Mucosa of descending colon (tissue), 3 donors: ENCODE measurements at places on chromosomes 4 and X.

DNA sequence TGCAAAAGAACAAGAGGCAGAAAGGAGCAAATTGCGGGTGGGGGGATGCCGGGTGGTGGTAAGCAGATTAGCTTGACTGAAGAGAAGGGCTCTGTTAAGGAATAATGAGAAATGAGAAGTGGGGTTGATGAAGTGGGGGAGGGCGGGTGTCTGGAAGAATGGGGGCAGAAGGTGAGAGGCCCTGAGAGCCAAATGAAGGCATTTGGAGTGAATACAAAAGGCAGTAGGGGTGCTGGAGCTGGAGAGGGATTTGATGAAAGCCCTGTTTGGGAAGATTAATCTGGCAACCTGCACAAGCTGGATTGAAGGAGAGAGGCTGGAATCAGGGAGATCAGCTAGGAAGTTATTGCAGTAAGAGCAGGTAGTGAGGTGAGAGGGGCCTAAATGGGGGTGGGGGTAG, 82.1 kb downstream of the GUCY2F start:
- no peak for DNase-seq

DNA sequence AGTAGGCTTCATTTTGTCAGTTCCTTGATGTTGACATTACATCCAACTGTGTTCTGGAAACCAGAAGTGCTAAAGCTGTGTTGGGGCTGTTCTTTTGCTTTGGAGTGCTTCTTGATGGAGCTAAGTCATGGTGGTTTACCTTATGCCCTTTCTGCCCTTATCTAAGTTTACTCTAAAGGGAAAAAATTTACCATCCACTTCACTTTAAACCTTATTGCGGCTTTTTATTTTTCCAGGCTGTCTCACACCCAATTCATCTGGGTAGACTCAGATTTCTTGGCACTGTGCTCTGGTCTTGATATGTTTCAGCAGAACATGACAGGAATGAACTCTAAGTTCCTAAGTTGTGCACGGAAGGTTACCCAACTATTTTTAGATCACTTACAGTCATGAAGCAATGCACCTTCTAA, 104.7 kb upstream of the TTC29 start:
- no peak for DNase-seq

DNA sequence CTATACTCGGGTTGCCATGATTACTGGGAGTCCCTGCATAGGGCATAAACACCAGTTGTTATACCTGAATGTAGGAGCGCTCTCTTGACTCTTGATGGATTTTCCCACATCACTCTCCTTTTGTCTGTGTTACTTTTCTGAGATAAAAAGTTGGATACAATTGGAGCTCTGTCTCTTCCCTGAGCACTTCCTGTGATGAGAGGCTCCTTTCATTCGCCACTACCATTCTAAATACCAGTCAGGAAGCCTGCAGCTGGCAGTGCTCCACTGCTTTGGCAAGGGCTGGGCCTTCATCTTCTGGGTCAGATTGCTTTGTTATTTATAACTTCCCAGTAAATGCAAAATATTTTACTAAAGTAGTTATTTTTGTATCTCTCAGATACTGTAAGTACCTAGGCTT, 13.9 kb downstream of the TCEANC start:
- no peak for DNase-seq

GRCh38 chrX:84487365-84488353, 14.6 kb downstream of the HDX start:
- DNase-seq: no peak

GRCh38 chr4:138174981-138175794, 67.0 kb downstream of the SLC7A11 start:
- DNase-seq: no peak

- DNase-seq: no peak
Observed at GRCh38 chr4:147674073-147674472, 9.9 kb downstream of the PRMT9 start.

DNA sequence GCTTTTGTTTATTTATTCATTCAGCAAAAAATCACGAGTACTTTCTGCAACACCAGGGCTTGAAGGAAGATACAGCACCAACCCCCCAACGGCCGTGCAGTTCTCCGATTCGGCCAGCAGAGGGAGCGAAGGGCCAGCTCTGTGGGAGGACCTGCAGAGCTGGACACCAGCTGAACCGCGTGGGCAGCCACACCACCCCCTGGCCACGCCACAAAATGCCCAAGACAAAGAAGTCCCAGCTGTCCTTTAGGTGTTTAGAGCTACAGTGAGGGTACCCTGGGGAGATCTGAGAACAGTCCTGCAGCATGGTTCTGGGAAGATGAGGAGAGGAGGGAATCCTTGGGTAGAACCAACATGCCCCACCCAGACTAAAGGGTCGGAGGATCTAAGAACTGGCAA, 83.1 kb downstream of the RELL1 start:
- DNase-seq: peak; percentile 91

- DNase-seq: no peak
Observed at GRCh38 chr4:7073526-7074390, 5.9 kb upstream of the GRPEL1 start.

DNA sequence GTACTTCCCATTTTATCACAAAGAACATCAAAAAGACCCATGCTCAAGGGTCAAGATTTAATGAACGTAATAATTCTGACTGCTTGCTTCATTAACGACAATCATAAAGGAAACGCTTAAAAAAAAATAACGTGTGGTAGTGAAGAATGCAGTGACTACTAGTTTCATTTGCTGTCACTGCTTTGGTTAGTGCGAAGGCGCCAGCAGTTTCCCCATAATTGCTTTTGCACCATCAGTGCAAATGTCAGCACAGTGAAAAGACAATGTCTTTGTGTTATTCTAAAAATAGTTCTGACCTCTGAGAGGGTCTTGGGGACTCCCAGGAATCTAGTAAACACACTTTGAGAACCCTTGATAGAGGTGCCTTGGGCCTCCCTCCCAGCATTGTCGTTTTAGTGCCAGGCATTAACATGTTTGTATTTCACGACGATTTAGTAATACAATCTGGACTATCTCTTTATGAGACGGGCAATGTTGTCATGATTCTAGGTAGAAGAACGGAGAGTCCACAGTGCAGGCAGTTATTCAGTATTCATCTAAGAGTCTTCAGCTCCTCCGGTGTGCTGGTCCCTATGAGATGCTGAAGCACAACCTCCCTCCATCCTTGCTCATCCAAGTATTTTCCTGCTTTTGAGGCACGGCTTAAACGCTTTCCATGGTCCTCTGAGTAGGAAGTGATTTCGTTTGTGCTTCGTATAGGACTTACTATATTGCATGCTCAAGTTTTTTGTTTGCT, 71.0 kb downstream of the AFF1 start:
- DNase-seq: no peak

DNA sequence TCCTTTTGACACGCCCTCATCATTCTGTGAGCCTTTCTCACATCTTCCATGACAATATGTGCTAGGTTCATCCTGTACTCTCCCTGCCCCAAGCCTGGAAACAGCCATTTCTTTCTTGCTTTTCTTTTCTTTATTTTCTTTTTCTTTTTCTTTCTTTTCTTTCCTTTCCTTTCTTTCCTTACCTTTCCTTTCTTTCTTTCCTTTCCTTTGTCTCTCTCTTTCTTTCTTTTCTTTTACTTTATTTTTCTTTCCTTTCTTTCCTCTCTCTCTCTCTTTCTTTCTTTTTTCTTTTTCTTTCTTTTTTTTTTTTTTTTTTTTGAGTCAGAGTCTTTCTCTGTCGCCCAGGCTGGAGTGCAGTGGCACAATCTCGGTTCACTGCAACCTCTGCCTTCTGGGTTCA, 14.6 kb downstream of the PPP1R3F start:
- no peak for DNase-seq

GRCh38 chrX:130680164-130681035, 222.6 kb downstream of the ENOX2 start:
- DNase-seq: no peak

DNA sequence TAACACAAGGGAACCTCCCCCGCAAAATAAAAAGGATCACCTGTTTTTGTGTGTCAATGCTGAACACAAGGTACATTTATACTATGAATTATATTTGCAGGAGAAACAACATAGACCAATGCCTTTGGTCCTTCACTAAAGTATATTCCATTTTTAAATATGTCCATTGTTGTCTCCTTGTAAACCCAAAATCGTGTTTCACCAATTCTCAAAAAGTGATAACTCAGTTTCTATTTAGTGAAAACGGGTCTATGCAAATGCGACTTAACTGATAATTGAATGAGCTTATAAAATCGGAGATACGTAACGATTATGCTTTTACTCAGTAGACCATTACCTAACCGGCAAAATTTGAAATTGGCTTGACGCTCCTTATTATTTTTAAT, 2.1 kb downstream of the BRWD3 start:
- no peak for DNase-seq

DNA sequence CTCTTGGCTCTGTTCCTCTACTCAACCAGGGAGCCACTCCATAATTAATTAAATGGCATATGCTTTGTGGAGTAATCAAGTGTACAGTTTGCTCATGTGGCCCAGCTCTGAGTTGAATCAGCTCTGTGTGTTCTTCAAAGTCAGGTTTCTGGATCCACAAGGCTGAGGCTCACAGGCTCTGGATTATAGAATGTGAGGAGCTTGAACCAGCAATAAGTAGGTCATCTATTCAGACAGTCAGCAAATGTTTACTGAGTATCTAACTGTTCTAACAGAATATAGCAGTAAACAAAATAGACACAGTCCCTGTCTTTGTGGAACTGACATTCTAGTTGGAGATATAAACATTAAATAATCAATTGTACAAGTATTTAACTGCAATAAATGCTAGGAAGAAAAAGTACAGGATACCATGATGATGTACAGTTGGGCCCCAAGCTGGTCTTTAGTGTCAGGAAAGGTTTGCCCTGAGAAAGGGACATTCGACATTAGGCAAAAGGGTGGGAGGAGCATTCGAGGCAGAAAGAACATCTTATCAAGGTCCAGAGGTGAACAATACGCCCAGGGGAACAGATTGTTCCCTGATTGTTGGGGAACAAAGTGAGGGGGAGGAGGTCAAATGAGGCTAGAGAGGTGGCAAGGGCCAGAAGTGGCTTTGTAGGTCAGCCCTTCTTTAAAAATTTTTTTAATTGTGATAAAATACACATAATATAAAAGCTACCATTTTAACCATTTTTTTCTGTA, 20.5 kb upstream of the TSR2 start:
- DNase-seq: no peak

DNA sequence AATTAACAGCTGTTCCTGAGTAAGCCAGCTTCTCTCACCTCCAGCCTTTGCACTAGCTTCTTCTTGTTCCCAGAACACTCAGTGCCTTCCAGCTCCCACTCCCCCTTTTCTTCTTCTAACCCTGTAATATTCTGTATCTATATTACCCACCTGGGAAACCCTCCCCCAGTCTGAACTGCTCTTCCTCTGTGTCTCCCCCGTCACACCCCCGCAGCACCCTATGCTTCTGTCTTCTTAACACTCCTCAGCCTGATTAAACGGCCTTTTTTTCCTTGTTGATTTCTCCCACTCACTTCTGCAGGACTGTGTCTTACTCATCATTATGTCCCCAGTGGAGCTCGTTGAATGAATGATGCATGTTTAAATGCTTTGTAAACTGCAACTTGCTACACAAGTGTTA, 9.0 kb upstream of the LONRF3 start:
- DNase-seq: no peak

- DNase-seq: no peak
Observed at GRCh38 chrX:119155416-119156035, 27.9 kb upstream of the KIAA1210 start.

GRCh38 chr4:56115898-56116297, 167.2 kb downstream of the CEP135 start:
- DNase-seq: no peak

DNA sequence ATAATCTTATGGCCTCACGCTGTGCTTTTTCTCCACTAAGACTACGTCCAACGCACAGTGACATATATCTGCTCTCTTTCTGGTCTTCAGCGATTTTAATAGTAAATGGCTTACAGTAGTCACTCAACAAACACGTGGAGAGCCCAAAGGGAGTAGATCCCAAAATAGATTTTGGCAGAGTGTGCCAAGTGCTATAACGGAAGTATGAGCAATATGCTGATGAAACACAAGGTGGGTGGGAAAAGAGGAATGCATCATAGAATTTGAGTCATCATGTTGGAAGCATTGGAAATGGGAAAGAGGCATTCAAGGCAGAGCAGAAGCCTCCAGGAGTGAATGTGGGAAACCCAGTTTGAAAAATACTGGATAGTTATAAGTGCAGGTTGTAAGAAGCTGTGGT, 129.1 kb upstream of the LDB2 start:
- no peak for DNase-seq

DNA sequence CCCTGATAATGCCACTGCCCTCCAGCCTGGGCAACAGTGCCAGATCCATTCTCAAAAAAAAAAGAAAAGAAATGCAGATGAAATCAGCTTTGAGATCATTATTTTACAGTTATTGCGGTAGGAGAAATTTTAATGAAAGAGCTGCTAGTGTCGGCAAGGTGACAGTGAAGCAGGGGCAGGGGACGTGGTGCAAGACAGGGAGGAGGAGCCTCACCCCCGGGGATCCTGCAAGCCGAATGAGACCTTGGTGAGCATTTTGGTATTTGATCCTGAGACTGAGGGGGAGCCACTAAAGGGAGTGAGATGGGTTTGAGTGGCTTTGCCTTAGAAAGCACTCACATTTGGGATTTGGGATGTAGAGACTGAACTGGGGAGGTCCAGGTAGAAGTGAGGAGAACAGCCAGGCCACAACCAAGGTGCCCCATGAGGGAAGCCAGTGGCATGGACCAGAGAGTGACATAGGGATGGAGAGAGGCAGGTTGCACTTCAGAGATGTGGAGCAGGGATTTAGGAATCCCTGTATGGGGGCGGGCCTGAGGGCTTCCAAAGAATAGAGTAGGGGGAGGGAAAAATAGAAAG, 23.6 kb downstream of the RBM10 start:
- no peak for DNase-seq

- no peak for DNase-seq
Observed at GRCh38 chr4:82423245-82424054, 6.8 kb downstream of the HNRNPDL start.

DNA sequence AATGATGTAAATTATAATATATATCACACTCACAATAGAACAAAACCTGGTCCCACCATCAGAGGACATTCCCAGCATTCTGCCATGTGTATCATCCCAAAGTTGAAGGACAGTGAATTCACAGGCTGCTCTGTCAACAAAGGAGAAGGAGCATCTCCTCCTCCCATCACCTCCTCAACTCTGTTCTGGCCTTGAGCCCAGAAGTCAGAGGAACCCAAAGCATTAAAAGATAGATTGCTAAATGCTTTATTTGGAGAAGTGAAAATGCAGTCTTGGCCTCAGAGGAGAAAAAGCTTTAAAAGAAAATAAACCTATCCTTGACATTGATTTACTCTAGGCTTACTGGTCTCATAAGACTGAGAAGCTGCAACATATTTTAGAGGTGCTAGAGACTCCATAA, 268.8 kb upstream of the RASGEF1B start:
- no peak for DNase-seq

GRCh38 chrX:109596015-109596414, 29.0 kb downstream of the KCNE5 start:
- DNase-seq: no peak

DNA sequence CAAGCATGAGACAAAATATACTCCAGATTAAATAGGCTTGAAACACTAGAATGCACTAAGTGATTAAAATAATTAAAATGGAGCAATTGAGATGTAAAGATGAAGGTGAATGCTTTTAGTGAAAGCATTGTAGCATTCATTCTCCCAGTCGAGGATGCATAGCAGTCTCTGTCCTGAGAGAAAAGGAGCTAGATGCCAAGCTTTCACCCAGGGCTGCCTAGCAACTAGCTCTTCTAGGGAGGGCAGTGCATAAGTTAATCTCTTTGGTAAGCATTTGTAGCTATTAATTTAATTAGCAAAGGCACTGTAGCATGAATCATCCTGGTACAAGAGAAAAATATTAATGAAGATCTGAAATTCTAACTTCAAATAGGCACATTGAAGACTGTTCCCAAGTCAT, 1014.8 kb downstream of the C4orf33 start:
- no peak for DNase-seq
